Activated T-helper 2 cell treated with anti-CD3 and anti-CD28 coated beads, Interferon-gamma antibody, Interleukin-2, Interleukin-4, amounts not matched to agents 10 μg/mL and 5 μg/mL and 100 μg/mL, durations not matched to agents 14 hours and 24 hours and 36 hours (primary cell): ENCODE measurements at places on chromosomes 7 and 10. TPM values are rescaled to one million over a fixed set of nuclear protein-coding genes. Genes with fewer than 3 reads are reported as not detected.

- DNase-seq: peak; percentile 43
Measured at GRCh38 chr7:2715341-2716231, 27.6 kb downstream of the AMZ1 start.

Gene C10orf105
- total RNA-seq: 0.11 and 0.18 TPM in 2 replicates

Gene CHPF2
- 43.8 and 46.0 TPM in 2 replicates for total RNA-seq

Gene SCART1
- total RNA-seq: 1.3 and 1.4 TPM in 2 replicates

Gene ANKMY2
- total RNA-seq: 8.7 TPM in 2 replicates

GRCh38 chr10:133044401-133044811 is 43.3 kb upstream of the ADGRA1 start:
- no peak for DNase-seq

DNA sequence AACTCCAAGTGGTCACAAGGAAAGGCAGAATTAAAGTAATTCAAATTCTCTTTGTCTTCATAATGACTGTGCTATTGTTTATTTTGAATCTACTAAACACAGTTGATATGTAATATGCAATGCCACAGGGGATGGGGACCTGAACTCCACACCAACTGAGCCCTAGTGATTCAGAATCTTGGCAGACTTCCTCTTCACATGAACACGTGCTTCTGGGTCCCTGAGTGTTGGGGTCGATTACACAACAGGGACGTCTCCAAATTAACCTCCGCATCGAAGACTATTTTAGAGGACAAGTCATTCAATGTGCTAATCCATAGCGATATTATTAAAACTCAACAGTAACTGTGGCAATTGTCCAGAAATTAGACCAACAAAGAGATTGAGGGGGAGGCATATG is 95.3 kb upstream of the CARD11 start:
- DNase-seq: no peak

DNA sequence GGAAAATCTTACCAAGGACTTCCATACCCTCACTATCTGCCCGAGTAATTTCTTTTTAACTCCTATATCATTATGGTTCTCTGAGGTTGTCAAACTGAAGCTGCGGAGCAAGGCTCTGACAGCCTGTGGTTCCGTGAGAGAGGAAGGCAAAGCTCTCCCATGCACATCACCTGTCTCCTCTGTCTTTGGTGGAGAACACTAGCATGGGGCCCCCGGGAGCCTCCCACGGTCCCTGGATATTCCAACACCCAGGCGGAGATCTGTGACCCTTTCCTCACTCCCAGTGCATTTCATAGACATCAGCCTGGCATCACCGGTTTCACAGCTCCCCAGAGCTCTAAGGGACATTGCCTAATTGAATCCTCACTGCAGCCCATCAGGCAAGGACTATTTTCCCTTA is 10.4 kb downstream of the RBP4 start:
- no peak for DNase-seq

DNA sequence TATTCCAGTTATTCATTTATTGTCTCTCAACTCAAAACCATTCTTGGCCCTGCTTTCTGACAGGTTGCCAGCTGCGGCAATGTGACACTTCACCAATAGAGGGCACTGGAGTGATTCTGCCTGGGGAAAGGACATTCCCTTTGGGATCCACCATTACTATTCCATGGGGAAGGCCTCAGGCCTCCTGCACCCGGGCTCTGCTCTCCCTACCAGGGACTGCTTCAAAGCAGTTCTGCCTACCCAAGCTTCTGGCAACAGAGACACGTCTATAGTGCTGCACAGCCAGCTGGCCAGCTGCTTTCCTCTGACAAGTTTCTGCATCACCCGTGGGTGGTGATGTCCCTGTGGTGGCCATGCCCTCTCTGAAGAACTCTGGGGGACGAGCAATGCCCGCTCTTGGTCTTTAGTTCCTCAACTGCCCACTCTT is 163.8 kb downstream of the ELMO1 start:
- DNase-seq: no peak

Gene TMEM176B
- 0.14 TPM in 1 of 2 replicates, not detected in the other for total RNA-seq

GRCh38 chr10:127882801-127883459 is 9.8 kb downstream of the CLRN3 start:
- DNase-seq: no peak

- DNase-seq: no peak
Measured at GRCh38 chr7:101553771-101554445, 75.2 kb downstream of the MYL10 start.

DNA sequence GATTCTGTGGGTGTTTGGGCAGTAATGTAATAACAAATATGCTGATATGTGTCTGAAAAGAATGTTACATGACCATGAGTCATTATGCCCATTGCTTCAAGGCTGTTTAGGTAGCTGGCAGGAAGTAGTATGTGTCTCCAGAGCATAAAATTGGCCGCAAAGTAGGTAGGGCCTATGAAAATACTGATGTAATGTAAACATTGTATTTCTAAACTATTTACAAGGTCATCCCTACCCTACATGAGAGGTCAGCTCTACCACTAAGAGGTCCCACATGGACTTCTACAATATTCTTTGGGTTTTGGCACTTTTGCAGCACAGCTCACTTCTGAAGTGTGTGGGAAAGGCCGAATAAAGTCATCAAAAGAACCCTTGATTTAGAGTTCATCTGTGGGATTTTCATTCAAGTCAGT is 301.9 kb downstream of the AHR start:
- no peak for DNase-seq

Gene C7orf57
- total RNA-seq: 0.11 and 0.18 TPM in 2 replicates

DNA sequence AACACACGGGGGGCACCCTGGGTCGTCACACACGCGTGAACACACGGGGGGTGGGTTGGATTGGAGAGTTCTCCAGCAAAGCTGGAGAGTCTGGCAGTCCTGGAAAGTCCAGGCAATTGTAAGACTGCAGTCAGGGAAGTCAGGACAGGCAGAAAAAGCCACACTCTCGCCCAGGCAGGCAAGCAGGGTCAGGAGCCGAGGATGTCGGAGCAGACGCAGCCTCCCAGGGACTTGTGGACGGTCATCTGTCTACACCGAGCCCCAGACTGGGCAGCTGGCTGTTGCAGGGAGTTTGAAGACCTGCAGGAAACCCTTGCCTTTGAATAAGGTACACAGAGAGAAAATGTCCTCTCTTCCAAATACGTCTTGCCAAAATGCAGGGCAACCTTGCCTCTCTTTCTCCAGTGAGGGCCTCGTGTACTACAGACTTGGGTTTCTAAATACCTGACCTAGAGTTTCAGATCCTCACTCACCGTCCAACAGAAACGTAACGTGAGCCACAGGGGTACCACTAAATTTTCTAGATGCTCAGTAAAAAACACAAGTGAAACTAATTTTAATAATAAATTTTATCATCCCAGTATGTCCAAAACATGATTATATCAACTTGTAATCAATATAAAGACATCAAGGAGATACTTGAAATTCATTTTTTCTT is 176.7 kb downstream of the ADARB2 start:
- no peak for DNase-seq

Gene UROS
- total RNA-seq: 45.3 and 46.9 TPM in 2 replicates

DNA sequence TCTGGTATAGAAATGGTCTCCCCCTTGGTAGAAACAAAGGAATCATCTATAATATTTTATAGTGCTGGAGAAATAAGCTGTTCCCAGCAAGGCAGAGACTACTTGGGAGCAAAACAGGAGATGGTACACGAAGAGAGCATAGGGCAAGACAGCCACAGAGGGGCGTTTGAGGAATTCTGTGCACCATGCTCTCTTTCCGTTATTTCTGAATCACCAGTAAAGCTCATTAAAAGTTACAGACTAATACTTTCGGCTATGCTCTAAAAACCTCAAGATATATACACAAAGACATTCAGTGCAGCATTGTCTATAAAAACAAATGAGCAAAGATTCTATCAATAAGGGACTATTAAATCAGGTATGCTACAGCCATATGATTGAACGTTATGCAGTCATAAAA is 68.5 kb upstream of the FHIP2A start:
- DNase-seq: no peak

GRCh38 chr10:44806950-44807349 is 104.2 kb upstream of the TMEM72 start:
- DNase-seq: no peak

DNA sequence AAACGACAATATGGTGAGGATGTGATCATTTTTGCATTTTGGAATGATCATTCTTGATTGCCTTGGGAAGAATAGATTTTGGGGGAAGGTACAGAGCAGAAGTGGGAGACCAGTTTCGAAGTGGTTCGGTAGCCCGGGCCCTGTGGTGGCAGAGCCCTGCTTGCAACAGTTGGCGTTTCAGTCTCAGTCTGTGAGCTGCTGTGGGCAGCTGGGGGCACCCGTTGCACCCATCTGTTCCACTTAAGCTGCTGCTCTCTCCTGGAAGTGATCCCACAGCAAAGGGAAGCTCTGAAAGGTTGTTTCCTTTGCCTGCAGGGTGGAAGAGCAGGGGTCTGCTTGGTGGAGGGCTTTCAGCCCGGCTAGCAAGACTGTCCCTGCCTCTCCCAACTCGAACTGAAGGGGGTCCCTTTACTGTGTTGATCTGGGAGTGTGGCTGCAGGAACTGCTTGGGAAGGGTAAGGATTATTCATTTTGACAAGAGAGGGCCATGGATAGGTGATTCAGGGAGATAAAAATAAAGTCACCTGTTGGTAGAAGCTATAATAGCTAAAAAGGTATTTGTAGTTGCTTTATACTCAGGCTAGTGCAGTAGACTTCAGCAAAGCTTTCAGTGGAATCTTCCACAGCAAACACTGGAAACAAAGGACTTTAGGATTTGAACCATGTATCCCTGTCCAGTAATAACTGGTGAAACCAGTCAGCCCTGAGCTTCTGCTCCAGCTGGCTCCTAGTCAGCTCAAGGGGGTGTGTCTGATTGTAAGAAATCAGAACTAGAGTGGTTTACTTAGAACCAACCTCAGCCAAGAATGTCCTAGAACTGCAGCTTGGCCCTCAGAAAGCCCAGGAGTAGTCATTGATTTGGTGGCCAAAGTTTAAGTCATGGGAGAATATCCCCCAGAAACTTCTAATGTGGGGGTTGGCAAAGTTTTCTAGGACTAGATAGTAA is 53.1 kb upstream of the PDCD4 start:
- DNase-seq: no peak

Gene PODXL
- 0.68 and 0.76 TPM in 2 replicates for total RNA-seq

DNA sequence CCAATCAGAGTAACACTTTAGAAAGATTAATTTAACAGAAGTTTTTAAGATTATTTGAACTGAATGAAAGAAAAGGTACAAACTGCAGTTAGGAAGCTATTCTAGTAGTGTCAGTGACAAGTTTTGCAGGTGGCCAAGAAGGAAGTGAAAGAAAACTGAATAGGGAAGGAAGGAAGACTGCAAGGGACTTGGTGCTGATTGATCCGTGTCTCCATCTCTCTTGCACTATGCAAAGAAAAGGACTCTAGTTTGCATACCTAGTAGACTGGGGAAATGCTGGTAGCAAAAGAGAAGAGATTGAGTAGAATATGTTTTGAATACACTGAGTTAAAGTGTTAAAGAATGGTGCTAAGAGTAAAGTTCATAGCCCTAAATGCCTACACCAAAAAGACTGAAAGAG is 33.0 kb downstream of the OR6V1 start:
- DNase-seq: no peak

Gene MYL10
- total RNA-seq: not detected in 2 replicates

- no peak for DNase-seq
Measured at GRCh38 chr7:127409629-127410028, 17.1 kb upstream of the ZNF800 start.

- no peak for DNase-seq
Measured at GRCh38 chr7:77727936-77728701, 31.9 kb downstream of the RSBN1L start.

Gene PPP1R9A
- total RNA-seq: not detected in 2 replicates

DNA sequence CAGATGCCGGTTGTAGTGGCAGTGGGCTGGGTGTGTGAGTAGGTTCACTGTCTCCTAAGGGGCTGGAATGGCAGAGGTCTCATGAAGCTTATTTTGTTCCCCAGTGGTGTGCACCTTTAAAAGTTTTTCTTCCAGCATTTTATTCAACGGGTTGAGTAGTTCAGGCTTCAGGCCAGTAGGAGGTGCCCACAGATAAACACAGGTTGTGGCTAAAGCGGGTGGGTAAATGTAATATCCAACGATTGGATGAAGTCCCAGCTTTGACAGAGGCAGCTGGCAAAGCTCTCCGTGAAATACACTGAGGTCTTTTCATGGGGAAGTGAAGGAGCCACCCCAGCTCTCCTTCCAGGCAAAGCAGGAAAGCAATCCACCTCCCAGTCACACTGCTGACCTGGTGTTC is 339.8 kb upstream of the LRRTM3 start:
- DNase-seq: no peak

GRCh38 chr7:151432658-151433521 is 7.1 kb downstream of the CRYGN start:
- peak; percentile 48 for DNase-seq

GRCh38 chr7:107972941-107973376 is 30.0 kb downstream of the LAMB1 start:
- DNase-seq: no peak
